Stimulated activated CD4-positive, alpha-beta T cell treated with anti-CD3 and anti-CD28 coated beads, TNF-alpha, amount 100 ng/mL, for 48 hours (primary cell): ENCODE measurements at places on chromosomes 6 and 20.

DNA sequence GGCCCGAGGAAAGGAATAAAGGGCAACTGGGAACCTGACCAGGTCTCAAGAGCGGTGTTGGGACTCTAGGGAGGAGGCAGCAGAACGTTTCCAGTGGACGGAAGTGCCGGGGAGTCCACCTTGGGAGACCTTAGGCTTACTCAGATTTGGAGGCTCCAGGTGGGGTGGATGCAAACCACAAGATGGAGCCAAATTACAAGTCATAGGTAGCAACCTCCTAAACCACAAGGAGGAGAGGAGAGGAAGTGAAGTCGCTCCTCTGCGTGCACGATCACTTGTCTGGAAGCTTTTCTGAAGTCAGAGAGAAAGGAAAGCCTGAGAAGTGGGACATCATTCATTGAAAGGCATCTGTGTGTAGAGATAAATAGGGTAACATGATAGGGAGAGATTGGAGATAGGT, 9.3 kb downstream of the HLA-DOA start:
- no peak for DNase-seq

DNA sequence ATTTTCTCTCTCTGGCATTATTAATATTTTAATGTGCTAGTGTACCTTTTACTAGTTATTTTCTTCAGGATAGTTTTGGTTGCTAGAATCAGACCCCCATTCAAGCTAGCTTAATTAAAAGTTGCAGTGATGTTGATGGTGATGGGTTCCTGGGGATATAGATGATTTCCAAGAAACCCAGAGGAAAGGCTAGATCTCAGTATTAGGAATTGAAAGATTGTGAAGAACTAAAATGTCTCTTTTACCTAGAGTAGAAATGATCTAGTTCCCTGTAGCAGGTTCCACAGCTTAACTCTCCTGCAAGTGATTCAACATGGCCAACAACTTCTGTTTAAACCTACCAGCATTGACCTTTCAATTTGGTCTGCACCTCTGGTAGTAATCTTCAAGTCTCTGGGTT, 78.6 kb downstream of the DOK5 start:
- no peak for DNase-seq

GRCh38 chr6:167707686-167708500, 118.8 kb upstream of the AFDN start:
- no peak for DNase-seq

GRCh38 chr20:14569641-14570040, 232.2 kb upstream of the FLRT3 start:
- no peak for DNase-seq
